ENCODE measurements at places on chromosomes 1 and 21.

DNA sequence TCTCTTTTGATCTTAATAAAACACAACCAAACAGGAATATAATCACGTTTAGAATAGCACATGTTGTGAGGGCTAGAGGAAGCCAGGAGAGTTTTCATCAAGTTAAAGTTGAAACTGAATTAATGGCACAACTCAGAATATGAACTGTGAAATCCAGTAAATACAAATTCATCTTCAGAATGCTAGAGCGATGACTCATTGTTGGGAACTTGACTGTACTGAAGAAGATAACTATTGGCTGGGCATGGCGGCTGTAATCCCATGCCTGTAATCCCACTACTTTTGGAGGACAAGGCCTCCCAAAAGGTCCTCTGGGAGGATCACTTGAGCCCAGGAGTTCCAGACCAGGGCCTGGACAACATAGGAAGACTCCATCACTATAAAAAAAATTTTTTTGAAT lies 8.8 kb downstream of the SYF2 start:
- no peak for DNase-seq

GRCh38 chr1:167452483-167452882 lies 65.8 kb downstream of the CD247 start:
- no peak for DNase-seq

- DNase-seq, result no peak
These were observed 110.5 kb downstream of the COLGALT2 start for GRCh38 chr1:183926983-183927382.

GRCh38 chr1:57209495-57209894 lies 214.4 kb downstream of the DAB1 start:
- no peak for DNase-seq

DNA sequence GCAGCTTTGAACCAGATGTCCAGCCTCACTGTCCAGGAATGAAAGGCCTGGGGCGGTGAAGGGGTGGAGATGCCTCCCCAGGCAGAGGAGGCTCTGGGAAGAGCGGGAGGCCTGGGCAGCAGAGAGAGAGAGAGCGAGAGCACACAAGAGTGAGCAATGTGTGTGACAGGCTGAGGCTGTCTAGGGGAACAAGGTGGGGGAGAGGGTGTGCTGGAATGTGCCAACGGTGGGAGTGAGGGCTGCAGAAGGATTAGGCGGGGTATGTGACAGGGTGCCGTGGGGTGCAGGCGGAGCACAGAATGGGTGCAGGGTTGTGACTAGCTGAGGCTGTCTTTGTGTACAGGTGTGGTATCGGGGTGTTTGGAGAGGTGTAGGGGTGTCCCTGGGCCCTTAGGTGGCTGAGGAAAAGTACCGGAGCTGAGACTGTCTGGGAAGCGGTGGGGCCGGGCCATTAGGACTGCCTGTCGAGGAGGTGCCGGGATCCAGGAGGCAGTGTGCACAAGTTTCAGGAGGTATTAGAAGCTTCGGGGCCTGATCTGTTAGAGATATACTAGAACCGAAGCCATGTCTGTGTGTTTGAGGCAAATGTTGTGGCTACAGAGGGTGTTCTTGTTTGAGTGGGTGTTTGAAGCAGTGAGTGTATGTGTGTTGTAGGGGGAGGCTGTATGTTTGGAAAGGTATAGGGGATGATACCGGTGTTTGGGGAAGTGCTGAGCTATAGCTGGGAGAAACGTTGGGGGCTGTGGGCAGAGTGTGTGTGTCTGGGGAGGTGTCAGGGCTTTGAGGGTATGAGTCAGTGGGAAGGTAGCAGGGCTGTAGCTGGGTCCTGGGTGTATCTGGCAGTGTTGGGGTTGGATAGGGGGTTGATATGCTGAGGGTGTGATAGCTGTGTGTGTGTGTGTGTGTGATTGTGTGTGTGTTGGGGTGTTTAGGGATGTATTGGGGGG lies 9.1 kb downstream of the AHDC1 start:
- no peak for DNase-seq

GRCh38 chr1:101158424-101158823 lies 78.4 kb upstream of the S1PR1 start:
- no peak for DNase-seq

- DNase-seq, result no peak
These were observed 556 bp downstream of the WDR77 start for GRCh38 chr1:111448482-111448917.

DNA sequence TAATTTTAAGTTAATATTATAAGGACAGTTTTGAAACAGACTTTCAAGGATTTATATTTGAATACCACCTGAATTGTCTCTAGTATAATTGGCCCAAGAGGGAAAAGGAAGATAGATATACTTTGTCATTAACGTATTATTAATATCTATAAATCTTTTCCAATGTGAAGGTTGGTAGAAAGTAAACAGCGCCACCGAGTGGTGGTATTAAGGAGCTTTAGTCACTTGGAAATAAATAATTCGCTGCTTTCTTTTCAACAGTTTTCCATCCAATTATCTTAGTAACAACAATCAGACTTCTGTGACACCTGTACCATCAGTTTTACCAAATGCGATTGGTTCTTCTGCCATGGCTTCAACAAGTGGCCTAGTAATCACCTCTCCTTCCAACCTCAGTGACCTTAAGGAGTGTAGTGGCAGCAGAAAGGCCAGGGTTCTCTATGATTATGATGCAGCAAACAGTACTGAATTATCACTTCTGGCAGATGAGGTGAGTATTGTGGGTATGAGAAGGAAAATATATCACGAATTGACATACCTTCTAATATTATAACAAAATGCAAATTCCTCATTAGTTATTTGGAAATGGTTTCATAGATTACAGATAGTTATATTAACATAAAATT lies 37.7 kb downstream of the SH3GLB1 start:
- DNase-seq, result no peak

- DNase-seq, result no peak
These were observed 269.8 kb downstream of the S1PR1 start for GRCh38 chr1:101506541-101507164.

GRCh38 chr1:227035316-227035715 lies 95.2 kb downstream of the COQ8A start:
- DNase-seq, result no peak

- no peak for DNase-seq
These were observed 40.4 kb upstream of the LRRN2 start for GRCh38 chr1:204725821-204726448.

- DNase-seq, result no peak
These were observed 4.2 kb upstream of the RIPK4 start for GRCh38 chr21:41770901-41771624.

DNA sequence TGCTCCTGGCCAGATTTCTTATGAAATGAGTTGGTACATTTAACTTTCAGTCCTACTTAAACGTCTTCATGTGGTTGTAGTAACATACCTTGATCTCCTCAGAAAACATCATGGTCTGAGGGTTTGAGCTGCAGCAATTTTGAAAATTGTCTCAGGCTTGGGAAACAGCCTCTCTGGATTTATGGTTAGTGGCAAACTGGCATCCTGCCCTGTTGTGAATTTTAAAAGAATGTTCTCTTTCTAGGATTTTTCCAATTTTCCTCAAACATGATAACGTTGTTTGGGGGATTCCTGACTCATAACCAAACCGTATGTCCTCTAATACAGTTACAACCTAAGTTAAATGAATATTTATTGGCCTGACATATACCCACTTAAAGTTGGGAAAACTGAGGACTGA lies 624.4 kb downstream of the LMO4 start:
- DNase-seq, result no peak

GRCh38 chr1:38818175-38818976 lies 41.2 kb downstream of the RRAGC start:
- DNase-seq, result no peak

DNA sequence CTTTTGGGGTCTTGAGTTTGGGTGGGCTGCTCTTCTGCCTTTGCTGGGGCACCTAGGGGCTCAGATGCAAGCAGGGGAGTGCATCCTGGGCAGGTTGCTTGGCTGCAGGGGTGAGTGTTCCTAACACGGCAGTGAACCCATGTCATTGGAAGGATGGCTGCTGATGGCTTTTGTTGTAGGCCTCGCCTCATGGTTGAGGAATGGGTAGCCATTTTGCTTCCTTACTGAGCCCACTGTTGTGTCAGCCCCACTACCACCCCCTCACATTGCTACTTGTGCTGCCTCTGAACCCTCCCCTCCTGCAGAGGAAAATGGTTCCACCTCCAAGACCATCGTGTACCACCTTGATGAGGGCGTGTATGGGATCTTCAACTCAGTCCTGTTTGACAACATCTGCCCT lies 16.8 kb downstream of the AZIN2 start:
- DNase-seq, result no peak

DNA sequence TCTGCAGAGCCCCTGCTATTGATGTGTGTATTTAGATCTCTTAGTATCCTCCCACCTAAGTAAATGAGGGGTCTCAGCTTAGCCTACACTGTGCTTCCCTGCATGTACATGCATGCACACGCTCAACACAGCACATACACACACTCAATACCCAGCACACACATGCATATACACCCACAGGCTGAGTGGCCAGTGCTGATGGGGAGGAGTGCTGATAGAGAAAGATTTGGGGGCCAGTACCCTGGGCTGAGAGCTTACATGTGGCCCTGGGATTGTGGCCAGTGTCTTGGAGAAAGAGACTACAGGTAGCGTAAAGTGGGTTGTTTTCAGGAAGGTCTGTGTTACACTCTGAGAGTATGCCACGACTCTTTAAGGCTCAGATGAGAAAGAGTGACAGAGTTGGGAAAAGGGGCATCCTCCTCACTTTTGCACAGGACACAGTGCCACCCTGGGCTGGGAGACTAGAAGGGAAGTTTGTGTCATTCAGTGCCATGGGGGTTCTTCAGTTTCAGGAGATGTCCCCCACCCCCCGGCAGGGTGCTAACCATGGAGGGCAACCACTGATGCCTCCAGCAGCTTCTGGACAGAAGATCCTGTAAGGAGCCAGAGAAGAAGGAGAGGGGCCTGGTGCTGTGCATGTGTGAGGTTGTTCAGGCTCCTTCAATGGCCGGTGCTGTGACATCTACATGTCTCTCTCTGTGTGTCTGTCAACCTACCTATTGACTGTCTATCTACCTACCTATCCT lies 166.8 kb downstream of the RHOU start:
- DNase-seq, result no peak

DNA sequence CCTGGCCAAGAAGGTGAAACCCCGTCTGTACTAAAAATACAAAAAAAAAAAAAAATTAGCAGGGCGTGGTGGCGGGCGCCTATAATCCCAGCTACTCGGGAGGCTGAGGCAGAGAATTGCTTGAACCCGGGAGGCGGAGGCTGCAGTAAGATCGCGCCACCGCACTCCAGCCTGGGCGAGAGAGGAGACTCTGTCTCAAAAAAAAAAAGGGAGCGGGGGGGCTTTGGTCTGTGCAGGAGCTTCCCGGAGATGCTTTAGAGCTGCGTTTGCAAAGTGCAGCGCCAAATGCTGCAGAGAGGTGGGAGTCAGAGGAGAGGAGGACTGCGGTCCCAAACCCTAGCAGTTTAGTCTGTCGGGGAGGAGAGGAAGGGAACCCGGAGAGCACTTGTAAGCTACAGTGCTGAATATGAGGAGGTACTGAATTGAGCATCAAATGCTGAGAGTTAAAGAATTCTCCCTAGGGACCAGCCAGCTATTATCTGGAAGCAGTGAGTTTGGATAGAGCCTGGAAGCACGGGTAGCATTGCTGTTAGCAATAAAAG lies 569 bp downstream of the FALEC start:
- DNase-seq, result no peak

- DNase-seq, result no peak
These were observed 12.4 kb downstream of the ENTREP3 start for GRCh38 chr1:155242805-155243358.

- DNase-seq, result no peak
These were observed 236.4 kb upstream of the AJAP1 start for GRCh38 chr1:4418021-4418420.

DNA sequence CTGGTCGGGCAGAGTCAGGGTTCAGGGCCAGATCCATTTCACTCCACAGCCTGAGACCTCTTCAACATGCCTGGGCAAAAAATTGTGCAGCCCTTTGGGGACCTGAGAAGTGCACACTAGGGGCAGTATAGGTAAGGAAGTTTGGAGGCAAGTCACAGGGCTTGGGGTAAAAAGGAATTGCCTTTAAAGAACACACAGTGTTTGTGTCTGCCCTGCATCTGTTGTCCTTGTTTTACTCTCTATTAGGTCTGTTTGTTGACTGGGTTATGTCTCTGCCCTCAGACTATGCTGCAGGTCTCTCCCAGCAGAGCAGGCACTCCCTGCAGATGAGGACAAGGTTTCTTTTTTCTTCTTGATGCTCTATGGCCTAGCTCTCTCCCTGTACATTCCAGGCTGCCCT lies 22.0 kb downstream of the LDLRAD2 start:
- DNase-seq, result no peak

DNA sequence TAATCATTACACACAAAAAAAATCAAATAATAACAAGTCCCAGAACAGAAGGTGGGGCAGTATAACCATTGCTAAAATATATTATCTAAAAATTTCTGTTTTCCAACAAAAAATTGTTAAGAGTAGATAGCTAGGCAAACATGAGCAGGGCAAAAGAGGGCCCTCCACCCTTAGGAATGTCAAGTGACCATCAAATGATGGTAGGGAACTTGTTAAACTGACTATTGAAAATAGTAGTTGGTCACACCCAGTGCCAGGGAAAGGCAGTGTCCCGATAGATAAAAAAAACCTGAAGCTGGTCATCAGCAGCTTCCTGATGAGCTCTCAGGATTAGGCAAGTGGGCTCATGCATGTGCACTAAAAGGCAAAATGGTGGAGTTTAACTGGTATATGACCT lies 18.4 kb upstream of the COP1 start:
- DNase-seq, result no peak

DNA sequence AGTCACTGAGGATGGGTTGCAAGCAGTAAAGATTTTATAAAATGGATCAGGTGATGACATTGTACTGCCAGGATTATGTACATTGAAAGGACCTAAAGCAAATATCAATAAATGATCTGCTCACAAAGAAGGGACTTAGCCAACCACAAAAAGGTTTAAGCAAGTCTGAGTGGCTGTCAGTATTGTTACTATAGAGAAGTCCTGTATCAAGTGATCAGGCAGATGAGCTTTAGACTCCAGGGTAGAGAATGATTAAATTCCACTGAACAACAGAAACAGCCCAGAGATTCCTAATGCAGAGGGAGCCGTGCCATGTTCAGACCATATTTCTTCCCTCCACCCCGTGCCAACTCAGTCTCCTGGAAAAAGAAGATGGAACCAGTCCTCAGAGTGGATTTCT lies 138.9 kb downstream of the SETD4 start:
- DNase-seq, result no peak

DNA sequence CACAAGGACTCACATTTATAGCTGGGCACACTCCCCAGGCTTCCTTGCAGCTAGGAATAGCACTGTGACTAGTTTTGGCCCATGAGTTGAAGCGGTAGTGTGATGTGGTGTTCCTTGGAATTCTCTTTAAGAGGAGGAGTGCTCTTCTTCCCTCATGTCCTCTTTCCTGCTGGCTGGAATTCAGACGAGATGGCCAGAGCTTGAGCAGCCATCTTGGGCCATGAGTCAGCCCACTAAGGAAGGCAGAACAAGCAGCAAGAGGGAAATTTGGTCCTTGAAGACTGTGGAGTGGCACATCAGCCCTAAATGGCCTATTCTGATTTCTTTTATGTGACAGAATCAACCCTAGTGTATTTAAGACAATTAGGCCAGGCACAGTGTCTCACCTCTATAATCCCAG lies 20.0 kb downstream of the HTR6 start:
- DNase-seq, result no peak
